CD4-positive, alpha-beta T cell treated with Interleukin-4 for 1 hour (primary cell): ENCODE measurements at places on chromosomes 5 and 9.

GRCh38 chr5:149238540-149238939 is 33.1 kb upstream of the AFAP1L1 start:
- DNase-seq = no peak

DNA sequence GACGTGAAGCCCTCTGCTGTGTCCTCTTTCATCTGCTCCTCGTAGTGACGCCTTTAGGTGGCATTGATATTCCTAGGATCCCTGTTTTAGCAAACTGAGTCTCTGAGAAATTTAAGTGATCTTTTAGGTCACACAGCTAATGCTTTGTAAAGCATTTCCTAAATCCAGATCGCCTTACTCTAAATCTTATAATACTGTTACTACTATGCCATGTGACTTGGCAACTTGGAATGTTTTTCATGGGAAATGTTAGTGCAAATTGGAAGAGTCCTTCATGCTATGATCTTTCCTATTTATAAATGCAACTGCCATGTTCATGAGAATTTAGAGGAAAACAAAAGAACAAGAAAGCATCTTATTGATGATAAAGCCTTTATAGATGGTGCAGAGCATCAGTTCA is 212.2 kb downstream of the TRIO start:
- DNase-seq = no peak

- no peak for DNase-seq
Observed at GRCh38 chr9:115668521-115668920, 485.1 kb upstream of the PAPPA start.

DNA sequence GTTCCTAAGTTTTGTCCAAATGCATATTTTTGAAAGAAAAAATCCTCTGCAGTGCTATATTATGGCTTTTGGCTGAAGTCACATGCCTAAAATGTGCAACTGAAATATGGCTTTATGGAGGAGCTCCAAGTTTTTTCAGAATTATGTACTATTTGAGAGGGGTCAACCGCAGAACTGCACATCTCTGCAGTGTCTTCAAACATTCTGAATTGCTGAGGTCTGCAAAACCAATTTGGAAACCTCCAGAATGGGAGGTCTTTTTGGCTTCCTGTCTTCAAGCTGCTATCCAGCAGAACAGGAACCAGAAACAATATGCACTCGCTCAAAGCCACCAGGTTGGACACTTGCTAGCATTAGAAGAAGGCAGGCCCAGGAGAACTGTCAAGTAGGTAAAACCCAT is 376.0 kb upstream of the PAPPA start:
- DNase-seq = no peak

DNA sequence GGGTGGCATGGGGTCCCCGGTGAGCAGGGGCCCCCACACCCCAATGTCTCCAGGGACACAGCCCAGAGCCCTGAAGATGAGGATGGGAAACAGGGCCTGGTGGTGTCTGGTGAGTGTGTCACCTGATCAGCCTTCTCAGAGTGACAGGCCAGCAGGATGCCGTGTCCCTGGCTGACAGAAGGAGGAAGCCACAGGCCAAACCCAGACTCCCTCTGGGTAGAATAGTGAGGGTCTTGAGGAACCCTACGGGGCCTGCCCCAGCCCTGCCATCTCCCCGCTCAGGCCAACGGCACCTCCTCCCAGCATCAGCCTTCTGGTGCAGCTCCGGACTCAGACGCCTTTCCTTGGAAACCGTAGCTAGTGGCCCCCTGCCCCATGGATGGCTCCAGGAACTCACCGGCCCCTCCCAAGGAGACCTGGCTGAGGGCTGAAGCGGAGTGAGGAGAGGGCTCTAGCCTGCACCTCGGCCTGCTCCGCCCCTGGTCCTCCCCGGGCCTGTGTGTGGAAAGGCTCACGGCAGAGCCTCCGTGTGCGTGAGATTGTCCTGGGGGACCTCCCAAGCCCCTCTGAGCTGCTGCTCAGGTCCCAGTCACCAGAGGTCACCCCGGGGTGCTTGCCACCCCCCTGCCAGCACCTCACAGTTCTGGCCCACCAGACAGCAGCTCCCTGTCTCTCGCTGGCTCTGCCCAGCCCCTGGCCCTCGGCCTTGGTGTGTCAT is 6.0 kb downstream of the RALGDS start:
- no peak for DNase-seq

- no peak for DNase-seq
Observed at GRCh38 chr5:40572937-40573336, 106.8 kb upstream of the PTGER4 start.

DNA sequence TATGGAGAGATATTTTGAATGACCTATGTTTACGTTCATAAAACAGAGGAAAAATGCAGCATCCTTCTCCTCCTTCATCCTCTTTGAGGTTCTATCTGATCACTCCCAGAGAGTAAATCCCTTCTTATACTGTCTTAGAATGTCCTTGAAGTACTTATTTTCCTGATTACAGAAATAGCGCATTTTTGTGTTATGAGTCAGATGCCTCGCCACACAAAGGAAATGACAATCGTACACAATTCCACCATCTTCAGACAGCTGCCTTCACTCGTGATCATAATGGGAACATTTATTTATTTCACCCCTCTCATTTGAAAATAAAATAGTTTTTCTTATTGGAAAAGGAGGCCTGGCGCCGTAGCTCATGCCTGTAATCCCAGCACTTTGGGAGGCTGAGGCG is 2.4 kb upstream of the GLT6D1 start:
- DNase-seq = no peak

DNA sequence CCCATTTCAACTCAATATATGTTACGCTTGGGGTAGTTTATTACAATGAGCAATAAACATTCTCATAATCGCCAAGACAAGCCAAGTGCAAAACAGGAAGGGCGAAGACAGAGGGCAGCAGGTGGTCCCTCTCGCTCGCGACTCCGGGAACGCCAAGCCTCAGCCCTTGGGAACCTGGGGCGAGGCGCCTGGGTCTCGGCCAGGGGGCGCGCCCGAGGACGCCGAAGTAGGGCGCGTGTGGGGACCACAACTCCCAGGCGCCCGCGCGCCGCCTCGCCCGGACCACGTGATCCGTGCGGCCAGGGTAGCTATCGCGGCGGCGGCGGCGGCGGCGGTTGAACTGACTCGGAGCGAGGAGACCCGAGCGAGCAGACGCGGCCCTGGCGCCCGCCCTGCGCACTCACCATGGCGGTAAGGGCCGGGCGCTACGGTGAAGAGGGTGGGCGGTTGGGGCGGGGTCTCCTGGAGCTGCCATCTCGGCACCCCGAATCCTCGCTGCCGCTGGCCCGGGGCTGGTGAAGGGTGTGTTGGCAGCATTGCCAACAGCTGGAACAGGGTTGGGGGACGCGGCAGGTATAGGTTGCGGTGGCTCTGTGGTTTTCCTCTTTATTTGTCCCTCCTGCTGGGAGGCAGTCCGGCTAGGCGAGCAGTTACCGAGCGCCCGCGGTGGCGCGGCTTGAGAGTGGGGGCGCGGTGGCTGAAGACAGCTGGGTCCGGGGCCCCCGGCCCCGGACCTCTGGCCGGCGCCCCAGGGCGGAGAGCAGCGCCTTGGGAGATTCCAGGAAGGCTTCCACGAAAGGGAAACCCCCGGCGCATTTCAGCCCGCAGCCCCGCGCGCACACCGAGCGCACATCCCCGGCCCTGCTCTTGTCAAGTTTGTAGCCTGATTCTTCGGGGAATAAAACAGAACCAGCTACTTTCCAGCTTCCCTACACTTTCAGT is at the start of gene SLC31A2:
Gene SLC31A2, plus strand, starts transcription at position 338 of the 942 bp plus-strand sequence. Its CDS starts 68 bp downstream, at position 406.
- peak; percentile 83 for DNase-seq

GRCh38 chr5:157965040-157965678 is 106.2 kb upstream of the CLINT1 start:
- no peak for DNase-seq

DNA sequence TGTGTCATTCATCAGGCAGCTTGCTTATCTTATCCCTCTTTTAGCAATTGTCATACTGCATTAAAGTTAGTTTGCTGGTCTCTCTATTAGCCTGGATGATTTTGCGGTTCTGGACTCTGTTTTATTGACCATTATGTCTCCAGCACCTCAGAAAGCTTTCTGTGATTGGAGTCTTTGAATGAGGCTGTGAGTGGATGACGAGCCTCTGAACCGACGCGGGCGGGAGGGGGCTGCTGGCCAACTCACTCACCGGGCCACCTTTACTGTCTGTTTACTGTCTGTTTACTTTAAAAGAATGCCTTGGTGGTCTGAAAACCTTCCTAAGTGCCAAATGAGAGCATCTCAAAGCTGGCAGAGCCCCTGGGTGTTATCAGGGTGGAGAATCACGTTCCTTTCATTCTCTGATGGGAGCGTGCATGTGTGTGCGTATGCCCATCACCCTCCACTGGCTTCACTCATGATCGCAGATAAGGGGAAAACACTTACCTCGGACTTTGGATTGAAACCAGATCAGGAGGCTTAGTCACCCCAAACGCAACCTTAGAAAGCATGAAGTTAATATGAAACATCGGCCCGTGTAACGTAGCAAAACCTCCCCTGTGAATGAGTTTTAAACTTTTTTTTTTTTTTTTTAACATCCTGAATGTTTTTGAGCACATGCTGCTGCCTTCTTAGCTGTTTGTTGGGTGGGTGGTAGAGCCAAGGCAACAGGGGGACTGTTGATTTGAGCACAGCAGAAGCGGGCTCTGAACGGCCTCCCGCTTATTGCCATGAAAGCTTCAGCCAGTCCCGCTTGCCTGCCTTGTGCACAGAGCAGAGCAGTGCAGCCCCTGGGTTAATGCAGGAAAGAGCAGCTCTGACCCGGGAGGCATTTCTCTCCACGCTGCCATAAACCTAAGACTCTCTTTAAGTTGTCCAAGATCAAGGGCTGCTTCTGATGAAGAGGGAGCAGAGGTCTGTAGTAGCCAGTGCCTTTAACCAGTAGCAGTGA is 173.6 kb downstream of the GADD45G start:
- DNase-seq = no peak

DNA sequence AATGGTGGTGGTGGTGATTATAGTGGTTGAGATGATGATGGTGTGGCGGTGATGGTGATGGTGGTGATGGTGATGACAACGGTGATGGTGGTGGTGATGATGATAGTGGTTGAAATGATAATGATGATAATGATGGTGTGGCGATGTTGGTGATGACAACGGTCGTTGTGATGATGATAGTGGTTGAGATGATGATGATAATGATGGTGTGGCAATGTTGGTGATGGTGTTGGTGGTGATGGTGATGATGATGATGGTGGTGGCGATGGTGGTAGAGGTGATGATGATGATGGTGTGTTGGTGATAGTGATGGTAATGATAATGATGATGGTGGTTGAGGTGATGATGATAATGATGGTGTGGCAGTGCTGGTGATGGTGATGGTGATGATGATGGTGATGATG is 48.0 kb downstream of the PHF2 start:
- no peak for DNase-seq

GRCh38 chr9:95129476-95130291 is 187.8 kb downstream of the FANCC start:
- DNase-seq = no peak

DNA sequence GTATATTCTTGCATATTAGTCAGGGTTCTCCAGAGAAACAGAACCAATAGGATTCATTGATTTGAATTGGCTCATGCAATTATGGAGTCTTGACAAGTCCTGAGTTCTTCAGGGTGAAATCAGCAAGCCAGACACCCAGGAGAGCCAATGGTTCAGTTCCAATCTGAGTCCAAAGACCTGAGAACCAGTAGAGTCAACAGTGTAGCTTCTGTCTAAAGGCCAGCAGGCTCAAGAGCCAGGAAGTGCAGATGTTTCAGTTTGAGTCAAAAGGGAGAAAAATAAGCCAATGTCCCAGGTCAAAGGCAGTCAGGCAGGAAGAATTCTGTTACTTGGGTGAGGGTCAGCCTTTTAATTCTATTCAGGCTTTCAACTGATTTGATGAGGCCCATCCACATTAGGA is 37.8 kb upstream of the ANKRD34B start:
- no peak for DNase-seq

GRCh38 chr5:137303509-137303908 is 195.6 kb downstream of the SPOCK1 start:
- no peak for DNase-seq

- no peak for DNase-seq
Observed at GRCh38 chr9:107539427-107540163, 50.0 kb upstream of the KLF4 start.

- no peak for DNase-seq
Observed at GRCh38 chr9:99083051-99083450, 21.9 kb upstream of the TGFBR1 start.

GRCh38 chr9:135480071-135480939 is 723 bp downstream of the PPP1R26 start:
- DNase-seq = no peak
